ENCODE measurements at places on chromosomes 11 and 22. TPM values are rescaled to one million over a fixed set of nuclear protein-coding genes. Genes with fewer than 3 reads are reported as not detected.

The STK33 gene
- polyA plus RNA-seq: 28.4 TPM

The E2F8 gene
- 29.9 TPM for polyA plus RNA-seq

The C11orf86 gene
- polyA plus RNA-seq: not detected

The CLDN5 gene
- 40.8 TPM for polyA plus RNA-seq

The POU2F3 gene
- 1.6 TPM for polyA plus RNA-seq

The ALDH3B1 gene
- polyA plus RNA-seq: 11.6 TPM

The CARNS1 gene
- 5.3 TPM for polyA plus RNA-seq

The C11orf42 gene
- 0.60 TPM for polyA plus RNA-seq

The TMEM191C gene
- 1.8 TPM for polyA plus RNA-seq

The MPZL3 gene
- 5.5 TPM for polyA plus RNA-seq

The EFEMP2 gene
- polyA plus RNA-seq: 125 TPM

The OR5P2 gene
- polyA plus RNA-seq: not detected
